NCI-H187 treated with DMSO at 0.1 percent for 48 hours (cell line): ENCODE measurements at places on chromosomes 7 and 10.

- DNase-seq: no peak
Measured at GRCh38 chr7:84549409-84549808, 354.8 kb upstream of the SEMA3A start.

DNA sequence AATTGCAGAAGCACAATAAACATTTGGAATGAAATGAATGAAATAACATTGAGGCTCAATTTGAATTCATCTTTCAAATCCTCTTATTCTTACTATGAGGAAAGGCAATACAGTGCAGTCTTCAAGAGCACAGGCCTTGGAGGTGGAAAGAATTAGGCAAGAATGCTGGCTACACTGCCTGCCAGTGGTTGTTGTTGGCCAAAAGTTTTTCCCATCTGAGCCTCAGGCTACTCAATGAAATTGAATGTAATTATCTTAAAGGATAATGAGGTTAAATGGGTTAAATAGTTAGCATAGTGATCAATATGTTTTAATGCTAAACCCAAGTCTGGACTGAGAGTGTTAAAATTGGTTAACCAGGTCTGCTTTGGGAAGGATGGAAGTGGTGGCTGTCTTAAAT lies 140.9 kb downstream of the MBL2 start:
- DNase-seq: no peak

DNA sequence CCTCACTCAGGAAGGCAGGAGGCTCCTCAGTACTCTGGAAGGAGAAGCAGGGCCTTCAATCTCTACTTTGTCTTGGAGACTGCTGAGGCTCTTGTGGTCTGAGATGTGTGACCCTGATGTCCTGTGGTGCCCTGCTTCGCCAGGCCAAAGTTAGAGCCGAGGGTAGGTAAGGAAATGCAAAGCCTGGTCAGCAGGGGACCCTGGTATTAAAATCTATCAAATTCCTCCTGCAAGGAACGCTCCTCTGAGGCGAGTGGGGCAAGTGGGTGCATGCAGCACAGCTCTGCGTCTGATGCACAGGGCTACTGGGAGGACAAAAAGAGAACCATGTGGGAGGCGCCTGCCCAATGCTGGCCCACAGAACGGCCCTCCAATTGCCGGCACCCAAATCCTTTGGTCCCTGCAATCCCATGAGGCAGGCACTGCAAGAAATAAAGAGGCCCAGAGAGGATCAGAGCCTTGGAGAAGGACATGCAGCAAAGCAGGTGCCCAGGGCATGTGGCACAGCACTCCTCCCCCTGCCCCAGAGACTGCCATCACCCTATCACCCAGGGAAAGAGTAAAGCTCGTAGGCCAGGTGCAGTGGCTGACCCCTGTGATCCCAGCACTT lies 23.1 kb upstream of the ZMIZ1 start:
- no peak for DNase-seq

GRCh38 chr7:15885678-15886077 lies 199.2 kb upstream of the MEOX2 start:
- DNase-seq: no peak

GRCh38 chr7:25952261-25953057 lies 199.5 kb upstream of the NFE2L3 start:
- no peak for DNase-seq

DNA sequence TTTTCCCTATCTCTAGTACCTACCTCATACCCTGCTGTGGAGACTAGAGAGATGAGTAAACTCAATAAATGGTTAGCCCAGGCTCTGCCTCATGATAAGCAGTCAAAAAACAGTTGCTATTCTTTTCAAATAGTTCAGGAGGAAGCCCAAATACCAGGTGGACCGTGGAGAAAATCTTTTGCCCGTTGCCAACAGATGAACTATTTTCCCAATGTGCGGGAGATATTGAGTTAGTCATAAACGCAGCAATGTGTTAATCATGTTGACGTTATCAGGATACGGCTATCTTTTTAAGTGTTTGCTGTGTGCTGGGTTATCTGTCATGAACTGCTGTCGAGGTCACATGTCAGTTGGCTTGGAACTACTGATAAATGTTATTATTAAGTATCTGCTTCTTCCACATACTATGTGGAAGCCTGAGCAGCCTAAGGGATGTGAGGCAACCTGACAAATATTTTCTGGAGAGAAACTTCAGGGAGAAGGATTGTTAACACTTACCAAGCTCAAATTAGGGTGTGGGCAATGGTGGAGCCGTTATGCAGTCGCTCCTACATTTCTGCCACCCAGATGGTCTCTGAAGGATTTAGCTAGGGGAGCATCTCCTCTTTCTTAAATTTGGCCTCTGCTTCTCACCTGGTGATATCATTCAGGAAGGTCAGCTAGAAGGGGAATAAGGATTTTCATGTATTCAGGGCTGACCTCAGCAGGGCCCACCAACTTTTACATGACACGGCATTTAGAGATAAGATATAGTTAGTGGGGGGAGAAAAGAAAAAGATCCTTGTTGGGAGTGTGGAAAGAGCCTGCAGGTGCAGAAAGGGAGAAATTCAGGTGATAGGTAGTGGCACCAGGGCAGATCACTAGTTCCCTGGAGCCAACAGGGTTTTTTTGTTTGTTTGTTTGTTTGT lies 33.5 kb upstream of the SLC26A3 start:
- DNase-seq: no peak

- no peak for DNase-seq
Measured at GRCh38 chr7:33072471-33072870, 9.9 kb upstream of the NT5C3A start.

DNA sequence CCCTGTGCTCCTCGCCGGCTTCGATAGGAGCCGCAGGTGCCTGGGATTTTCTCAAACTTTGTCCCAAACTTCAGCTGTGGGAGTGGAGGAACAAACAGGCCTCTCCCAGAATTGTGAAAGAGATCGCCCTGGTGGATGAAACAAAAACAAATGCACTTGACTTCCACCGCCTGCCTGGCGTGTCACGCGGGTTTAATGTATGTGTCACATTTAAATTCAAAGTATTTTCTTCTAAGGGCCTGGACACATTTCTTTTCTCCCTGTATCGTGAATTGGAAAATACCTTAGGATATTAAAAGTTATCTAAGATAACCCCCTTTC lies 694 bp upstream of the WASL start:
- peak; percentile 48 for DNase-seq

DNA sequence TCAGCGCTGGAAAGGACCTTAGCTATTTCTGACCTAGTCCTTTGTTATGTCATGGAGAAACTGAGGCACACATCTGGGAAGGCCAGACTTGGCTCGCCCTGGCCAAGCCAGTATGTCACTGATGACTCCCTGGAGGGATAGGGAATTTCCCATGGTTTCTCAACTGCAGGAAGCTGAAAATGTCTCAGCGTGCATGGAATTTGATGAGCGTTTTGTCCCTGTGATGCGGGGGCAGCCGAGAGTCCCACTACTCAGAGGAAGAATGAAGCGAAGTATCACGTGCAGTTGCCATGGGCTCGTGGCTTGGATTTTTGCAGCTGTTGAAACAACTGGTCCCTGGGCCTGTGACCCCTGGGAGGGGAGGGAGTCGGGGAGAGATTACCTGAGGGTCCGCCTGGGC lies 44.8 kb downstream of the CLIP2 start:
- DNase-seq: no peak

- DNase-seq: no peak
Measured at GRCh38 chr10:132548106-132548823, 10.7 kb downstream of the INPP5A start.

GRCh38 chr7:112161253-112162141 lies 44.7 kb downstream of the DOCK4 start:
- DNase-seq: no peak

DNA sequence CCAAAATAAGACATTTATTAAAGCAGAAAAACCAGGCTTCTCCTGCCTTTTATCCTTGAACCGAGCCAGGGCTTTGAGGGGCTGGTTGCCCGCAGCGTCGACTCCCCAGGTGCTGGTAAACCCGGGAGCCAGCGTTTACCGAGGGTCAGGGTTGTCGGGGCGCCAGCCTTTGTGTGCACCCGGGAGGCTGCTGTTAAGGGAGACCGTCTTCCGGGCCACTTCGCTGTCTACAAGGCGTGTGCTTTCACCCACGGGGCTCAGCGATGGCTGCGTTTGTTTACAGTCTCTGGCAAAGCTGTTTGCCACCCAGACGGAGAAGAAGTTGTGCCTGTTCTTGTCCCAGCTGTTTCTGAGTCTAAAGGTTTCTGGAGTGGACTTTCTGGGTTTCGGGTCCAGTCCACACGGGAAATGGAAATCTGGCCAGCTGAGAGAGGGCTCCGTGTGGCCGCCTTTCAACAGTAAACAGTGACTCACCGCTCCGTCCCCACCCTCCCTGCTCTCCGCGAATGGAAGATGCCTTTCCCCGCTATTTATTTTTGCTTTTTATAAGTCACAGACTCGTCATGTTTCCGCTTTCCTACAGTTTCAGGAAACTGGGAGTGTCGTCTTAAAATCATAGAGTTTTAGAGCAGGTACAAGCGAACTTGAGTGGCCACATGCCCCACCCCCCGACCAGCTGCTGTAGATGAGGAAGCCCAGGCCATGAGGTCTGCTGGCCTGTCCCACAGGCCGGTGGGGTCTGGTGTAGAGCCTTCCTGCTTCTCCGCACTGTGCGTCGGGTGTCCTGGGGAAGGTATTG lies 2.2 kb downstream of the MAFK start:
- DNase-seq: no peak

- no peak for DNase-seq
Measured at GRCh38 chr7:155254018-155254417, 43.7 kb upstream of the INSIG1 start.

- no peak for DNase-seq
Measured at GRCh38 chr10:88066319-88066718, 202.9 kb downstream of the PTEN start.

DNA sequence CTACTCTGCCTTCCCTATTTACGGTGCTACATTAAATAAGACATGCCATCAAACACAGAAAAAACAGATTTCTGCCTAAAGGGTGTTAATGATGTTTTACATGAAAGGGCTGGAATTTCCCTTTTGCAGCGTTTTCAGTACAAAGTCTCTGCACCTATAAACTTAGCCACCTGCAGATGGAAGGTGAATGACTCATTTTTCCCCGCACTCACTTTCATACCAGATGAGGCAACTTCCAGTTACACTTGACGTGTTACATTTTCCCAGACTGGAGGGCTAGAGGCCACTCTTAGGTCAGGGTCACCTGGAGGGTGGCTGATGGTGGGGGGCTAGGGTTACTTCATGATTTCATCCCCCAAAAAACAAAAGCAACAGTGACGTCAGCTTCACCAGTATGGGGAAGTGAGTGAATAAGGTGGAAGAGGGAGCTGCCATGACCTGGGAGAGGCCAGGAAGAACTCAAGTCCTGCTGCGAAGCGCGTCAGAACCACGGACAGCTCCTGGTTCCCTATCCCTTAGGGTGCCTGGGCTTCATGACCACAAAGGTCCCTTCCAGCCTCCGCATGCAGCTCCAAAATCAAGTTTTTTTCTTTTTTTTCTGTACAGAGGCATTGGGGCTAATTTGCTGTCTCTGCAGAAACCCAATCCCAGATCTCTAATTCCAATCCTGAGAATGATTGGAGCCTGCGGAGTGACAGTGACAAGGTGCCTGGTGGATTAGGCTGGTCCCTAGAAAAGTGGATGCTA lies 94.0 kb downstream of the ADARB2 start:
- DNase-seq: no peak

GRCh38 chr10:19111501-19112267 lies 63.1 kb downstream of the MALRD1 start:
- DNase-seq: no peak

DNA sequence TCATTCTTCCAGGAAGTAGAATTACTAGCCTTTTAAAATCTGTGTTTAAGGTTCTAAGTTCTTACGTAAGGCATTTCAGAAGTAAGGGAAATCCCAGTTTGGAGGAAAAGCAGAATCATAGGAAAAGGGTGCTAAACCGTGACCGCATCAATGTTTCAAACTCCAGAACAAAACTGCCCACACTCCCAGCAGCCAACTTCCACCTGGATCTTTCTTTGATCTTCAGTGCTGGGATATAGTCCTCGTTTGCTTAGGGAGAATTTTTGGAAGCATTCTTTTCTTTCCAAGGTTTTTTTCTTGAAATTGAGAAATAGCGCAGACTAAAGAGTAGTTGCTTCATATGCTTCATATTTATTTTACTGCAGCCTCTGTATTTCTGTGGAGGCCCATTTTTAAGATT lies 8.9 kb downstream of the PROSER2 start:
- DNase-seq: no peak

- no peak for DNase-seq
Measured at GRCh38 chr10:1159131-1160061, 103.2 kb downstream of the WDR37 start.

GRCh38 chr10:47264797-47265281 lies 35.2 kb upstream of the GDF10 start:
- no peak for DNase-seq

DNA sequence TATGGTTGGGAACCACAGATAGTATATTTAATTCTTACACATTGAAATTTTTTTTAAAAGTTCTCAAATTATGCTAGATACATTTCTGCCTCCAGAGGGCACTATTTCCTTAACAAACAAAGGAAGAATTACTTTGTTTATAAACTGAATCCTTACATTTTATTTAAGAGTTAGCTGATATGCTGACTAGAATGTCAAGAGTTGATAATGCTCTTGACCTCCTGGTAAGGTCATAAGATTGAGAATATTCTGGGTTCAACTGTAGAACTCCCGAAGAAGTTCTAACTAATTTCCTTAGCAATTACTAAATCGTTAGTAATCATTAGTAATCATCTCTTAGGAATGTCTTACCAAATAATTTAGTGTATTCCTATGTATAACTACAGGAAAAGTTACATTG lies 95.3 kb upstream of the CYP26C1 start:
- no peak for DNase-seq

GRCh38 chr7:2688409-2689342 lies 674 bp downstream of the AMZ1 start:
- DNase-seq: no peak

DNA sequence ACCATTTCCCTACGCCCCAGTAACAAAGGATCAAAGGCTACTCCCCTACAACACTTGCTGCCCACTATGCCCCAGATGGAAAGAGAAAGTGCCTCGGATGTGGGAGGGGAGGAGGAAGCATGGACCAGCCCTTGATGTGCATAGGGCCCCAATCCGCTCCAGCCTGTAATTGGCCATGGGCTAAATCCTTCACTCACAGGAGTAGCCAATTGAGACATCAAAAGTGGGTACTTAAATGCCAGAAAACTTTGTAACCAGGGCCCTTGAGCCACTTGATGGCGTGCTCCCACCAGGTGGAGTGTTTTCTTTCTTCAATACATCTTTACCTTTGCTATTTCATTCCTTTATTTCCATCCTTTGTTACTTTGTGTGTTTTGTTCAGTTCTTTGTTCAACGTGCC lies 500.5 kb upstream of the LRRN3 start:
- DNase-seq: no peak

DNA sequence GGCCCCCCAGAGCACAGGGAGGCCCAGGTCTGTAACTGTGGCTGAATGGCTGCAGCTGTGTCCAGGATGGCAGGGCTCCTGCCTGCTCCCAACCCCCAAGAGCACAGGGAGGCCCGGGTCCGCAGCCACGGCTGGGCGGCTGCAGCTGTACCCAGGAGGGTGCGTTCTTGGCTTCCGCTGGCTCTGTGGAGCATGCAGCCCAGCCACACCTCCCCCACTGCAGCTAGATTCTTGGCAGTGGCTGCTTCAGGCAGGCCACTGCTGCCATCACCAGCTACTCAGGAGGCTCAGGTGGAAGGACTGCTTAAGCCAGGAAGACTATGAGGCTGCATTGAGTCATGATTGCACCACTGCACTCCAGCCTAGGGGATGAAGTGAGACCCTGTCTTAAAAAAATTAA lies 27.9 kb downstream of the C7orf25 start:
- no peak for DNase-seq

- no peak for DNase-seq
Measured at GRCh38 chr7:110564246-110564645, 526.7 kb upstream of the LRRN3 start.

GRCh38 chr7:22296916-22297315 lies 60.0 kb downstream of the RAPGEF5 start:
- DNase-seq: no peak

GRCh38 chr7:25636871-25637283 lies 408.6 kb upstream of the NPVF start:
- DNase-seq: no peak
